ENCODE measurements at places on chromosomes 1 and 21. TPM values are rescaled to one million over a fixed set of nuclear protein-coding genes. Genes with fewer than 3 reads are reported as not detected.

DNA sequence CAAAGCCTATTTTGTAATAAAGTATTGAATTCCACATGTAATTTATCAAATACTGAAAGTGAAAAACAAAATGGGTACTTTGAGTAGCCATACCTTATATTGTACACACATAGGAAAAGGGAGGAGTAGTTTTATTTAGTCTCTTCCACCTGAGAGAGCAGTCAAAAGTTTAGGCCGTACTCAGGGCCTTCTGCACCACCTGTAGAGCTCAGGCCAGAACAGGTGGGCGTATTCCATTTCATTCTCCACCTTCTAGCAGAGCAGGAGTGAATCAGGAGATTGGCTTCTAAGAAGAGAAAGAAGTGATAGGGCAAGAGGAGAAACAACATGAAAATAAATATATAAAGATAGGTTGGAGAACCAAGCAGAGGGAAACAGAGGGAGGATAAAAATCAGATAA lies 44.0 kb downstream of the TRAF5 start:
- H3K27me3 ChIP-seq = no peaks in the 10 kb centered on the region
- H3K27ac ChIP-seq = no peak overlapping the region

The CD1B gene
- total RNA-seq = not detected

GRCh38 chr1:26181586-26182382 lies 4.5 kb downstream of the CNKSR1 start:
- H3K4me3 ChIP-seq = no peak overlapping the region
- no peaks in the 10 kb centered on the region for H3K4me1 ChIP-seq
- H3K36me3 ChIP-seq = no peaks in the 10 kb centered on the region
- H3K27ac ChIP-seq = no peak overlapping the region
- no peaks in the 10 kb centered on the region for H3K27me3 ChIP-seq
- no peak for DNase-seq

DNA sequence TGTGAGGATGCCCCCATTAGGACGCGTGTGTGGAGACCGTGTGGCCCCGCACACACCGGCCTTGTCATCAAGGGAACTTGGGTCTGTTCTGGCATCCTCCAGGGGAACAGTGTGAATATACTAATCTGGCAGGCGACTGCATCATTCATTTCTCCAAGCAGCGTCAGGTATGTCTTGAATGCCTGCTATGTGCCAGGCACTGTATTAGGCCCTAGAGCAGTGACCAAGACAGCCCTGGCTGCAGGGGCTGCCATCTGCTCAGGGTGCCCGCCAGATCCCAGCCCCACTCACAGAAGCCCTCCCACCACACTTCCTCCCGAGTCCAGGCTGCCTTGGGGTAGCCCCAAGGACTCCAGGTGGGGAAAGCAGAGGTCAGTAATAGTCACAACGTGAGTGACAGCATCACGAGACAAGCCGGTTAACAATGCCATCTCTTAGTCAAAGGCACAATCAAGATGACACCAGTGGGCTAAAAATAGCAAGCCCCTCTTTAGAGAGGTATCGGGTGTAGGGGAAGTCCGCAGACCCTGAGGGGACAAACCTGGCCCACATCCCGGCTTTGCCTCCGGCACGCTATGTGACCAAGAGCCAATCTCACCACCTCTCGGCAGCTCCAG lies 7.5 kb upstream of the LAPTM5 start:
- no peak overlapping the region for H3K27ac ChIP-seq
- no peaks in the 10 kb centered on the region for H3K27me3 ChIP-seq
- H3K36me3 ChIP-seq = no peaks in the 10 kb centered on the region
- H3K4me1 ChIP-seq = no peaks in the 10 kb centered on the region

GRCh38 chr1:52672946-52673345 lies 25.2 kb downstream of the COA7 start:
- H3K4me3 ChIP-seq = no peak overlapping the region
- H3K36me3 ChIP-seq = no peaks in the 10 kb centered on the region
- no peaks in the 10 kb centered on the region for H3K27me3 ChIP-seq
- no peak overlapping the region for H3K27ac ChIP-seq
- no peak for DNase-seq

DNA sequence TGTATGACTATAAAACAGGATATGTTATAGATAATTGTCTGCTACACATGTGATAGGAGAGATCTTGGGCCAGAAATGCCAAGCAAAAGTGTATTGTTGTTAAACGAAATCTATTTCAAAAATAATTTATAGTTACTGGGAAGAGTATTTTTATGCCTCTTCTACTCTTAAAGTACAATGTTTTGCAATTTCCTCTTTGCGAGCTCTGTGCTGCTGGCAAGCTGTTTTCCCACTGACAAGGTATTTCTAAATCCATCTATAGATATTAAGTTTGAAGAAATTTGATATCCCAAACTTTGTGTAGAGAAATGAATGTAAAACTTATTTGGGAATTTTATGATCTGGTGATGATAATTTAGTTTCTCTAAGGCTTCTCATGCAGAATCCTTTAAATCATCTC lies 63.3 kb upstream of the PTGFR start:
- no peak overlapping the region for H3K4me3 ChIP-seq
- no peaks in the 10 kb centered on the region for H3K4me1 ChIP-seq
- H3K27me3 ChIP-seq = no peaks in the 10 kb centered on the region
- DNase-seq = no peak
- no peak overlapping the region for H3K27ac ChIP-seq

The WDR64 gene
- total RNA-seq = not detected

DNA sequence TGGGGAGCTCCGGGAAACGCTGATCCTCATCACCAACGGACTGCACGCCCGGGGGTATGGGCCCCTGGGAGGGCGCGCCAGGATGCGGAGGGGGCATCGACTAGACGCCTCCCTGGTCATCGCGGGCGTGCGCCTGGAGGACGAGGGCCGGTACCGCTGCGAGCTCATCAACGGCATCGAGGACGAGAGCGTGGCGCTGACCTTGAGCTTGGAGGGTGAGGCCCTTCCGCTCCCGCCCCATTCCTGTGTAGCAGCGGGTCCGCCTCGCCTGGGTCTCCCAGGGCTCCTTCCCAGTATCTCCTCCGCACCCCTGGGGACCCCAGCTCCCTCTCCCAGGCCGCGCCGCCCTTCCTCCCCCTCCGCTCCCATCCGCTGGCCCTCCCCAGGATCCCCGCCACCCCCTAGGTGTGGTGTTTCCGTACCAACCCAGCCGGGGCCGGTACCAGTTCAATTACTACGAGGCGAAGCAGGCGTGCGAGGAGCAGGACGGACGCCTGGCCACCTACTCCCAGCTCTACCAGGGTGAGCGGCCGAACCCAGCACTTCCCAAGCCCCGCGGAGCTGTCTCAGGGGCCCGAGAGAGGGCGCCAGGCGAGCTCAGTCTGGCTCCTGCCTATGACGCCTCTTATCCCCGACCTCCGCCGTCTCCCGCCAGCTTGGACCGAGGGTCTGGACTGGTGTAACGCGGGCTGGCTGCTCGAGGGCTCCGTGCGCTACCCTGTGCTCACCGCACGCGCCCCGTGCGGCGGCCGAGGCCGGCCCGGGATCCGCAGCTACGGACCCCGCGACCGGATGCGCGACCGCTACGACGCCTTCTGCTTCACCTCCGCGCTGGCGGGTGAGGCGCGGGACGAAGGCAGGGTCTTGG lies 5.0 kb downstream of the HAPLN2 start:
- no peak overlapping the region for H3K27ac ChIP-seq
- H3K36me3 ChIP-seq = no peaks in the 10 kb centered on the region
- H3K4me1 ChIP-seq = no peaks in the 10 kb centered on the region
- DNase-seq = peak; percentile 60
- no peak overlapping the region for H3K4me3 ChIP-seq
- peaks cover 1% of the 10 kb centered on the region for H3K27me3 ChIP-seq

GRCh38 chr1:87126886-87127505 lies 201.7 kb upstream of the LMO4 start:
- no peaks in the 10 kb centered on the region for H3K27me3 ChIP-seq
- no peaks in the 10 kb centered on the region for H3K36me3 ChIP-seq
- H3K27ac ChIP-seq = no peak overlapping the region
- no peak overlapping the region for H3K4me3 ChIP-seq

All from aorta (tissue), 5 donors.